ENCODE measurements at places on chromosomes 2 and 18.

- H3K4me3 ChIP-seq = no peak within 1 kb of the TSS
- H3K27ac ChIP-seq = no peak within 1 kb of the TSS
- peaks cover 5% of the 10 kb centered on the region for H3K4me1 ChIP-seq
- peaks cover 4% of the 10 kb centered on the region for H3K36me3 ChIP-seq
- no peaks in the 10 kb centered on the region for H3K27me3 ChIP-seq
- DNase-seq = no peak
These were observed at the start of gene DCTN1 for GRCh38 chr2:74379851-74380789. TSS of gene DCTN1 (minus strand) at chr2:74380311. CDS start at chr2:74380037, 274 bp downstream.

DNA sequence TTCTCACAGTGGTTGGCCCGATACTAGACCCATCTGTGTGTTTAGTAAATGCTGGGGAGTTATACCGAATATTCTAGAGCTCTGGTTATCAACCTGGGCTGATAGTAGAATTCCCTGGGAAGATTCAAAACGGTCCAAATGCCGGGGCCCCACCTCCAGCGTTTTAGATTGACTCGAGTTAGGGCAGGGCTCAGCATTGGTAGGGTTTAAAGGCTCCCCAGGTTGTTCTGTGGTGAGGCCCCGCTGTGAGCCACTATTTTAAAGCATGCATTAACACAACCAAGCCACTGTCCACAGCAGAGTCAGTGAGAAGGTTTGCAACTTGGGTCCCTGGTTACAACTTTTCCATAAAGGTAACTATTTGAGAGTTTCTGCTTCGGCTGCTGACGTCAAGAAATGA, 73.6 kb downstream of the DYSF start:
- no peak overlapping the region for H3K27ac ChIP-seq
- no peak for DNase-seq
- H3K4me1 ChIP-seq = peaks cover 2% of the 10 kb centered on the region
- H3K27me3 ChIP-seq = no peaks in the 10 kb centered on the region

GRCh38 chr2:203739351-203739750, 32.9 kb downstream of the CD28 start:
- H3K4me3 ChIP-seq = no peak overlapping the region
- no peaks in the 10 kb centered on the region for H3K27me3 ChIP-seq
- no peak for DNase-seq
- no peak overlapping the region for H3K27ac ChIP-seq

DNA sequence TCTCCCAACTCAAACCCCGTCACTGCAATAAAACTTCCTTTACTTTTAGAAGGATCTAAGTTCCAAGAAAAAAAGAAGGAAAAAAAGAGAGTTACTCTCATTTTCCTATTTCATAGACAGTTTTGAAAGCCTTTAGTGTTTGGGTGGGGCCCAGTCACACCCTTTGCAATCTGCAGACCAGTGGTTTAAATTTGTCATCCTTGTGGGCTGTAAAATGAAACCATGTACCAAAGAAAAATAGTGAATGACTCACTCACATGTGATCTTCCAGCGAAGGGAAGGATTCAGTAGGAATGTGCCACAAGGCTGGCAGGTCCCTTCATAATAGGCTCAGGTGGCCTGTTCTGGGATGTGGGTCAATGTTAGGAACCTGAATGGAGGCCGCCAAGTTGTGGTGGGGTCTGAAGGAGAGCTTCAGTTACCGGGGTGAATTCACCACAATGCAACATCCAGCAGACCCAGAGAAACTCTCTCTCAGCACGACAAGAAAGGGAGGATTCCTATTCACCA, 28.3 kb downstream of the ANXA4 start:
- no peak overlapping the region for H3K4me3 ChIP-seq
- H3K27ac ChIP-seq = no peak overlapping the region
- DNase-seq = no peak

- H3K4me3 ChIP-seq = no peak overlapping the region
- no peak for DNase-seq
- H3K27ac ChIP-seq = no peak overlapping the region
- H3K36me3 ChIP-seq = no peaks in the 10 kb centered on the region
- H3K4me1 ChIP-seq = no peaks in the 10 kb centered on the region
These were observed 812.5 kb downstream of the DCC start for GRCh38 chr18:53152476-53152875.

- DNase-seq = no peak
- H3K27ac ChIP-seq = no peak overlapping the region
- no peaks in the 10 kb centered on the region for H3K27me3 ChIP-seq
- H3K4me1 ChIP-seq = peaks cover 9% of the 10 kb centered on the region
These were observed 39.1 kb upstream of the HS6ST1 start for GRCh38 chr2:128357506-128358370.

GRCh38 chr2:860259-860855, 90.3 kb upstream of the SNTG2 start:
- no peak overlapping the region for H3K4me3 ChIP-seq
- H3K36me3 ChIP-seq = no peaks in the 10 kb centered on the region
- no peaks in the 10 kb centered on the region for H3K4me1 ChIP-seq
- no peak for DNase-seq
- no peak overlapping the region for H3K27ac ChIP-seq
- no peaks in the 10 kb centered on the region for H3K27me3 ChIP-seq

DNA sequence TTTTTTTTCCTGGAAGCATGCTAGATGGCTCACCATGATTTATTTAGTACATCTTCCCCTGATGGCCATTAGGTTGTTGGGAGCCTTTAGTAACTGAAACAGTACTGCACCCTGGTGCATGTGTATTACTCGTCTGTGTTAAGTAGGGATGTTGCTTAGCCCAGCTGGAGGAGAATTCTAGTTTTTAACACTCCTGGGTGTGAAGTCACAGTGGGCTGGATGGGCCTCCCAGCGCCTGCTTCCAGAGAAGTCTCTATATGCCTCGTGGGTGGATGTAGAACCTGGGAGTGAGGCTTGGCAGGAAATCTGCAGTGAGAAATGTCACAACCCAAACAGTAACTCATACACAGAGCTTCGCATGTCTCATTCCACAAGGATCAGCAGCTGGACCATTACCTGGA, 28.9 kb upstream of the NT5DC4 start:
- H3K27ac ChIP-seq = no peak overlapping the region
- no peaks in the 10 kb centered on the region for H3K4me1 ChIP-seq
- no peaks in the 10 kb centered on the region for H3K36me3 ChIP-seq
- no peak overlapping the region for H3K4me3 ChIP-seq
- no peak for DNase-seq

GRCh38 chr18:80223581-80224148, 23.6 kb downstream of the PARD6G start:
- no peaks in the 10 kb centered on the region for H3K27me3 ChIP-seq
- peaks cover 3% of the 10 kb centered on the region for H3K4me1 ChIP-seq
- no peaks in the 10 kb centered on the region for H3K36me3 ChIP-seq
- no peak overlapping the region for H3K27ac ChIP-seq

DNA sequence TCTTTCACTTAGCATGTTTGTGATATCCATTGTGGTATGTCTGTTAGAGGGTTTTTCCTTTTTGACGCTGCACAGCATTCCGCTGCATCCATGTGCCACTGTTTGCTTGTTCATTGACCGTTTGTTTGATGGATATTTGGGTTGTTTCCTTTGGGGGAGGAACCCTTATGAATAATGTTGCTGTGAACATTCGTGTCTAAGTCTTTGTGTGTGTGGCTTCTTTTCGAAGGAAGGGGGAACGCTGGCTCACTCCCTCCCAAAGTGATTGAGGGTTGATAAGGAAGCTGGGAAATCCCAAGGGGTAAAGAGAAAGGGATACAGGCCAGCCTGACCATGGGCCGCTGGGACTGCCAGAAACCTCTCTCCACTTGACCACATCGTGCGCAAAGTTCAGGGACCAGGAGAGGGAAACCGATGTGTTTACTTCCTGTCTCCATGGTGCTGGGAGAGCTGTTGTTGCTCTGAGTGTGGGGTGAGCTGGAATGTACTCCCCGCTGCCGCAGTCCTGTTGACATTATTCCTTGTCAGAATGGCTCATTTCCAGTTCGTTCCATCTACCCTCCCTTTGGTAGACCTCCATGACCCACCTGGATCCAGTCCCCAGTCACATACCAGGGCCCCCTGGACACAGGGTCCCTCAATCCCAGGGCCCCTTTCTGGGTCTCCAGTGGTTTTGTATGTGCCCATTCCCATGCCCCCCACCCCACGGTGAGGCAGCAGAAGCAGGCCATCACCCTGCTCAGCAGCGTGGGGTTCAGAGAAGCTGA, 39.6 kb downstream of the HS1BP3 start:
- H3K27ac ChIP-seq = no peak overlapping the region
- DNase-seq = no peak
- H3K27me3 ChIP-seq = no peaks in the 10 kb centered on the region
- H3K4me3 ChIP-seq = no peak overlapping the region

GRCh38 chr2:221381928-221382488, 190.1 kb downstream of the EPHA4 start:
- H3K4me1 ChIP-seq = no peaks in the 10 kb centered on the region
- no peak for DNase-seq
- H3K27ac ChIP-seq = no peak overlapping the region
- no peaks in the 10 kb centered on the region for H3K27me3 ChIP-seq
